Upper lobe of right lung (tissue), 1 donor: ENCODE measurements at places on chromosomes 13 and 19. TPM values are rescaled to one million over a fixed set of nuclear protein-coding genes. Genes with fewer than 3 reads are reported as not detected.

DNA sequence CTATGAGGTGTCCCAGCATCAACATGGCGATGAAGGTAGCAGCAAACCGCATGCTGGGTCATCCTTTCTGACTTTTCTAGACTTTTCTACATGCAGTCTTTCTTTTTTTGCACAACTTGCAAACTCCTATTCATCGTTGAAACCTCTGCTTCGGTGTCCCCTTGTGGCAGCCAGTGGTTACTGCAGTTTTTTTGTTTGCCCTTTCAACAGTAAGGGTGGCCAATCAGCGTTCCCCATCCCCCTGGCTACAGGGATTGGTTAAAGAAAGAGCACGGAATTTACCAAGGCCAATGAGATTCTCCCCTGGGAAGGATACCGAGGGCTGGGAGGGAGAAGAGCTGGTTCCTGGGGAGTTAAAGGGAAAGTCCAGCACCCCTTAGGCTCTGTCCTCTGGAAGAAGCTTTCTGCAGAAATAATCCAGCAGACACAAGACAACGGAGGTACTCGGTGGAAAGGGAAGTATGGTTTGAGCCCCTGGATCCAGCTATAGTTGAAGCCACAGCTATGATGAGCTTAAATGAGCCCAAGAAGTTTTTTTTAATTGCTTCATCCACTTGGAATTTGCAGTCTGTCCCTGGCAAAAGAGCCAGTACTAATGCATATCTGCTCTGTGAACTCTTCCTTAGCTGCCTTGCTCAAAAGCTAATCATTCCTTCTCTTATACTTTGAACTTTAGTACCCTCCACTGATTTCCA is 5.6 kb upstream of the LSM4 start:
- DNase-seq, result peak; percentile 83

The FFAR3 gene
- not detected for total RNA-seq

The ZNF837 gene
- total RNA-seq, result 1.6 TPM

The FAM124A gene
- total RNA-seq, result 3.9 TPM

The THSD1 gene
- total RNA-seq, result 17.3 TPM

The FSD1 gene
- 1.5 TPM for total RNA-seq

The ZNF304 gene
- 9.3 TPM for total RNA-seq

DNA sequence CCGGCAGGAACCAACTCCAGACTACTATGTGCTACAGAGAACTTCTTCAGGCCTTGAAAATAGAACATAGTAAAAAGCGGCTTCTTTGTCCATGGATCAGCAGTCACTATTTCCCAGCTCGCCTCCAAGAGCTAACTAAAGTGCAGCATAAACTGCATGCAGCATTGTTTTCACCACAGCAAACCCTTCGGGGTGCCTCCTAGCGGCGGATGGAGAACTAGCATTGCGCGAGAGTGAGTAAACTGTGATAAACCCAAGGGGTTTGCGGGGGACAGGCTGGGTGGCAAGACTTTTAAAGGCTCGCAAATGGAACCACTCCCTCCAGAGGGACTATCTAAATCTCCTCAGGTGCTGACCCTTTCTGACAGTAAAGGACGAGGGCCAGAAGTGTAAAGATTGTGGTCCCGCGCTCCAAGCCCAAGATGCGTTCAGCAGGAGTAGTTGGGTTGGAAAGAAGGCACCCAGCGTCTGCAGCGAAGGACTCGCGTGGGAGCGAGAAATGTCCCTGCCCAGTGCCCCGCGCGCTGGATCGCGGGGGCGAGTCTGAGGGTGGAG is 21.5 kb upstream of the SGCG start:
- peak; percentile 66 for DNase-seq

- no peak for DNase-seq
Observed at GRCh38 chr13:94646904-94647303, 45.2 kb downstream of the GPR180 start.

DNA sequence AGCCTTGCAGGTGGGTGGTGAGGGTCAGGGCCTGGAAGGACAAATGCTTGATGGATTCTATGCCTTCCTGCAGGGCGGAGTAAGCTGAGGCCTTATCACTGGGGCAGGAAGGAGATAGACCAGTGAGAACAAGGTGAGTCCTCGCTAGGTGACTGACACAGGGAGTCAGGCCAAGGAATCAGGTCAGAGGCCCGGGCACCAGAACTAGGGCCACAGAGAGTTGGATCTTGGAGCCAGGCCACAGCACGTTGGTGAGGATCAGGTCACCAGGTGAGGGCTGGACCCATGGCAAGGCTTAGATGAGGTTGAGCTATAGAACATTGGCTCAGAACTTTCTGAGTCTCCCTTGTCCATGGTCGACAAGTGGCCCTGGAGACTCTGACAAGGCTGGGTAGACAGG is 328.2 kb downstream of the FOXO1 start:
- no peak for DNase-seq

DNA sequence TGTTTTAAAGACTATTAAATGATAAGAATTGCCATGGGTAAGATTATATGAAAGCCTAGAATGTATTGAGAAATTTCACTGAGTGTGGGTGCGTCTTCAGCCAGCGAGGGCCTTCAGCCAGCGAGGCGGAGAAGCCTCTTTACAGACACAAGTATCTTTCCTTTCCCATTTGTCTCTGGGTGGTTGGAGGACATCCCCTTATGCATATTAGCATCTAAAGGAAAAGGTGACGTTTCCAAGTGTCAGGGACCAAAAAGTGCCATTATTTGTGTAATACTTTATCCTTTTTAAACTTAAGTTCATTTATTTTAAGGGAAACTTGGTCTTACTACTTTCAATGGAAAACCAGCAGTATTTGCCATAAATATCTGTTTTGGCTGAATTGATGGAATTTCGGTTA is 22.2 kb downstream of the SMARCA4 start:
- no peak for DNase-seq

DNA sequence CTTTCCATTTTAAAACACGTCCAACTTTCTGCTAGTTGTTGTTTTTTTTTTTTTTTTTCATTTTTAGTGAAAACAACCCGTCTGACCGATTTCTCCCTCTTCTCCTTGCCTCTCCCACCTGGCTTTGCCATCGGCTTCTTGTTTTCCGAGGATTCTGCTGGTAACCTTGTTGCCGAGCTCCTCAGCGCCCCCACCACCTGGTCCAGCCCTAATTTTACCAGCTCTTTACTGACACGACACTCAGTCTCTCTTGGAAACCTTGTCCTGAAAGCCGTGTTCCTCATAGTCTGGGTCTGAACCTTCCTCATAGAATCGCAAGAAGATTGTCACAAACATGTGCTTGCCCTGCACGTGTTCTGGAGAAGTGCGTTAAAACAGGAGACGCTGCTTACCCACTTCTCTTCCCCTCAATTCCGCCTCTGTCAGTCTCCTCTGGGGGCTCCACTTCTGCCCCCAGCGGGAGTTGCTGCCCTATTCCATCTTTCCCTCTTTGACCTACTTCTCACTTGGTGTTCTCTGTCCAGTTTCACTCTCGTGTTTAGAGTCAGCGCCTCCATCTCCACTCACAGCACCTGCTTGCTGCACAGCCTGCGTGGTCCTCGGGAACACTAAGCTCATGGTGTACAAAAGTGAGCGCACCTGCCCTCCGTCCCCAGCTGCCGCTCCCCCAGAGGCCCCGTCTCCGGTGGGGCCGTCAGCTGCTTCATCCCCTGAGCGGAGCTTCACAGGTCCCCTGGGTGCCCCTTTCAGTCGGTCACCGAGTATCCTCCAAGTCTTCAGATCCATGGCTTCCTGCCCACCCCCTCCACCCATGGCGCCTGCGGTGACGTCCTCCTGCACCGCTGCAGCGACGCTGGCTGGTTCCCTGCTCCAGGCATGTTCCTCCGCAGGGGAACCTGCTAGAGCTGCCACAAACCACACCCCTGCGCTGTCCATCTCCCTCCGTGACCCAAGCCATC is 65.1 kb downstream of the TM9SF2 start:
- no peak for DNase-seq

The KIR2DL3 gene
- not detected for total RNA-seq

DNA sequence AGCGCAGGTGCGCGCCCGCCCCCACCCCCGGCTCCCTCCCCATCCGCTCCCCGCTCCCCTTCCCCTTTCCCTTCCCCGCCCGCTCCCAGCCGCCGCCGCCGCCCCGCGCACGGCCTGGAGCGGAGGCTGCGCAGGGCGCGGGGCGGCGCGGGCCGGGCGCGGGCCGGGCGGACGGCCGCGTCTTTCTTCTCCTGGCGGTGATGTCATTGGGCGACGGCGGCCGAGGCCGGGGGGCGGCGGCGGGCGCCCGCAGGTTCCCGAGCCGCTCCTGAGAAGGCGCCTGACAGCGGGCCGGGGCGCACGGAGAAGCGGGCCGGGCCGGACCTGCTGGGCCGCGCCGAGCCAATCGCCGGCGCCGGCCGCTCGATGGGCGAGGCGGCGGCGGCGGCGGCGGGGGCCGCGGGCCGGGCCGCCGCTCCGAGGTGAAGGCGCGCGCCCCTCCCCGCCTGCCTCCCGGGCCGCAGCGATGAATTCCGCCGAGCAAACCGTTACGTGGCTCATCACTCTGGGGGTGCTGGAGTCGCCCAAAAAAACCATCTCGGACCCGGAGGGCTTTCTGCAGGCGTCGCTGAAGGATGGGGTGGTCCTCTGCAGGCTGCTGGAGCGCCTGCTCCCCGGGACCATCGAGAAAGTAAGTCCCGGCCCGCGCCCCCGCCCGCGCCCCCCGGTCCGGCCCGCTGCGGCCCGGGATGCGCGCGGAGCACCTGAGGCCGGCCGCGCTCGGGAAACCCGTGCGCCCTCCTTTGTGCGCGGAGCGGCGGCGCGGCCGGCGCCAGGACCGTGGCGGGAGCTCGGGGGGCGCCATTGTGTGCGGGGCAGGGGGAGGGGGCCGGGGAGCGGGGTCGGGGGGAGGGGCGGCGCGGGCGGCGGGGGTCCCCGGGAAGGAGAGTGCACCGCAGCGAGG is at the start of gene ARHGEF7:
TSS of gene ARHGEF7 (plus strand) at position 250 of the 904 bp plus-strand sequence. CDS start at position 467, 217 bp downstream.
- DNase-seq, result no peak

GRCh38 chr13:20131057-20131832 is 29.6 kb downstream of the GJA3 start:
- peak; percentile 29 for DNase-seq

DNA sequence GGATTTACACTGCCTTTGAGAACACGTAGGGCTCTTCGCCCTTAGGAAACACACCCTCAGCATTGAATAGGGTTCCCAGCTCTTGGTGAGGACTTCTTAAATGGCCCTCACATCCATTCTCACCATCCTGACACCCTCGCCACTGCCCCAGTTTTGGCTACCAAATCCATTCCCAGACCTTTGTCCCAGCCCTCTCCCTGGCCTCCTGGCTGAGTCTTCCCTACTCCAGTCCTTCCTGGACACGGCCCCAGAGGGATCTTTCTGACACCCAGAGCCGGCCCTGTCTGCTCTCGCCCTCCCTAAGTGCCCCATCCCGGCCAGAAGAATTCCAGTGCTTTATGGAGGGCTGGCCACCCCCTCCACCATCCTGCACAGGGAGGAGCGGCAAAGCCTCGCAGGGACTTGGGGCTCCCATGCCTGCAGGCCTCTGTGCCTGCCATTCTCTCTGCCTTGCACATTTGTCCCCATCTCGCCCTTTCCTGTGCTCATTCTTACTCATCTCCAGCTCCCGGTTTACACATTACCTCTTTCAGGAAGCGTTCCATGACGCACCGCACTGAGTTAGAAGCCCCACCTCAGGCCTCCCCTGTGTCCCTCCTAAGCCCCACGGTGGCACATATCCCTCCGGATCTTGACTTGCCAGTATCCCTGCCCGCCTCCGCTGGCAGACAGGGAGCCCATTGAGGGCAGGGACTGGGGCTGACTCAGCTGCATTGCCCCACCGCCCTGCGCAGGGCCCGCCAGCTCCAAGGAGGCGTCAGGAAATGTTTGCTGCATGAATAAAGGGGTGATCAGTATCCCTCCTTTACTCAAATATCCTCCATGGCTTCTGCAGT is 11.0 kb upstream of the KLK14 start:
- DNase-seq, result no peak

DNA sequence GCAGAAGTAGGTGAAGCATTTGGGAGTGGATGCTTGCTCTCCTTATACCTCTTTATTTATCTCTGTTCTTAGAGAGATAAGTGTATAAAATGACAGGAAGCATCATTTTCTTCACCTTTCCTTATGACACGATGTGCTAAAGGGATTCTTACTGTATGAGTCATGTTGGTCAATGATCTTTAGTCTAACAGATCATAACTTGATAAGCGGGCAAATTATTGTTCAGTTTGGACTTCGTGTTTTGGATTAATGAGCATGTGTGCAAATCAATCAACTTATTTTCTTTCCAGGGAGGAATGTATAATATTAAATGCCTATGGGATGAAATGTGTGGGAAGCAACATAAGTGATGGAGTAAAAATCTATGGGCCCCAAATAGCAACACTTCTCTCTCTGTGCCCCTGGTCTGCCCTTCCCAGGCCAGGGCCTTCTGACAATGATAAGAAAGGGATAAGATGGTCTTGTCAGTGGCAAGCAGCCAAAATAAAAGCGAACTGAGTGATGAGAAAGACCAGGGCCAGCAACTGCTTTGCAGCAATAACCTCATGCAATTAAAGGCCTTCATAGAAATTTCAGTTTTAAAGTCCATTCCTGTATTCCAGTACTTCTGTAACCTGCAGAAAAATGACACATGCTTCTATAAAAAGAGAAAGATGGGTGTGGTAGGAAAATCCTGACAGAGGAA is 61.4 kb downstream of the SLC10A2 start:
- no peak for DNase-seq

The TLE2 gene
- total RNA-seq, result 58.6 TPM

GRCh38 chr13:65508338-65508737 is 1721.8 kb downstream of the PCDH9 start:
- DNase-seq, result no peak

The CEACAM1 gene
- total RNA-seq, result 13.1 TPM

- no peak for DNase-seq
Observed at GRCh38 chr13:61192826-61193225, 222.8 kb downstream of the PCDH20 start.

- peak; percentile 92 for DNase-seq
Observed at GRCh38 chr19:49151267-49152118, 3.7 kb downstream of the HRC start.

The FXYD3 gene
- 145 TPM for total RNA-seq

GRCh38 chr19:34676697-34677385 is at the start of gene SCGB2B2:
Gene SCGB2B2, minus strand, starts transcription at chr19:34677159. Its CDS starts 82,596 bp downstream, at chr19:34594563.
- DNase-seq, result no peak

DNA sequence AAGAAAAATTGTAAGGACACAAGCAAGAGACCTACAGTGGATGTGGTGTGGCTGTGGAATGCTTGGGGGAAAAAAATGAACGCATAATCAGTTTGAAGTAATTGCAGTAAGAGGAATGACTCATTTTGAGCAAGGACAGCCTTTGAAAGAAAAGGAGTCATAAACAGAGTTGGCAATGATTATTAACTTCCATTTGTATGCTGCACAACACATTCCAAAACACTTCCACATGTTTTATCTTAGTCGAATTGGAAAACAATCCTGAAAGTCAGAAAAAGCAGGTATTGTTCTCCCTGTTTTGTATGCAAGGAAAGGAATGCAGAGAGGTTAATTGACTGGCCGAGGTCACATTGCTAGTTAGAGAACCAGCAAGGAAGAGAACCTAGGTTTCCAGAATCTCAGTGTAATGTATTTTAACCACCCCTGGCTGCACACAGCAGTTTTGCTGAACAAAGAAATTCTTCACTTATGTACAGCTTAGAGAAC is 630.0 kb upstream of the MIR17HG start:
- no peak for DNase-seq

DNA sequence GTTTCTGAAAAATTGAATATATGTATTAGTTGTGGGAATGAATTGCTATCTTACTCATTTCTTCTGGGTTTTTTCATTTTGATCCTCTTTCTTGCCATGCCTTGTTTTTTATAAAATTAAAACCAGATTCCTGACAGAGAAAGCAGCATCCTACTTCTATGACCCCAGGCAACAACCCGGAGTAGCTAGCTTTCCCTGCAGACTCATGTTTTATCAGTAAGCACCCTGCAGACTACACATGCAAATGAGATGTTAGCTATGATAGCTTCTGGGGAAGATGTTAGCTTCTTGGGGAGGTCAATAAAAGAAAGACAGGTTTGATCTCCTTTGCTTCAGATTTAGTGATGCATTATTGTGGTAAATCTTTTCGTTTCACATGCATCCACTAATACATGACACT is 1598.6 kb downstream of the SLITRK5 start:
- DNase-seq, result no peak

The PCDH17 gene
- total RNA-seq, result 65.4 TPM

The PDE4C gene
- total RNA-seq, result 7.6 TPM
